ENCODE measurements at places on chromosomes 7 and 10.

GRCh38 chr10:122435212-122435827 is 19.1 kb upstream of the ARMS2 start:
- no peak for DNase-seq

- peak; percentile 38 for DNase-seq
Measured at GRCh38 chr7:42091461-42092291, 145.3 kb downstream of the GLI3 start.

GRCh38 chr7:81657551-81657950 is 112.3 kb downstream of the HGF start:
- DNase-seq: no peak

DNA sequence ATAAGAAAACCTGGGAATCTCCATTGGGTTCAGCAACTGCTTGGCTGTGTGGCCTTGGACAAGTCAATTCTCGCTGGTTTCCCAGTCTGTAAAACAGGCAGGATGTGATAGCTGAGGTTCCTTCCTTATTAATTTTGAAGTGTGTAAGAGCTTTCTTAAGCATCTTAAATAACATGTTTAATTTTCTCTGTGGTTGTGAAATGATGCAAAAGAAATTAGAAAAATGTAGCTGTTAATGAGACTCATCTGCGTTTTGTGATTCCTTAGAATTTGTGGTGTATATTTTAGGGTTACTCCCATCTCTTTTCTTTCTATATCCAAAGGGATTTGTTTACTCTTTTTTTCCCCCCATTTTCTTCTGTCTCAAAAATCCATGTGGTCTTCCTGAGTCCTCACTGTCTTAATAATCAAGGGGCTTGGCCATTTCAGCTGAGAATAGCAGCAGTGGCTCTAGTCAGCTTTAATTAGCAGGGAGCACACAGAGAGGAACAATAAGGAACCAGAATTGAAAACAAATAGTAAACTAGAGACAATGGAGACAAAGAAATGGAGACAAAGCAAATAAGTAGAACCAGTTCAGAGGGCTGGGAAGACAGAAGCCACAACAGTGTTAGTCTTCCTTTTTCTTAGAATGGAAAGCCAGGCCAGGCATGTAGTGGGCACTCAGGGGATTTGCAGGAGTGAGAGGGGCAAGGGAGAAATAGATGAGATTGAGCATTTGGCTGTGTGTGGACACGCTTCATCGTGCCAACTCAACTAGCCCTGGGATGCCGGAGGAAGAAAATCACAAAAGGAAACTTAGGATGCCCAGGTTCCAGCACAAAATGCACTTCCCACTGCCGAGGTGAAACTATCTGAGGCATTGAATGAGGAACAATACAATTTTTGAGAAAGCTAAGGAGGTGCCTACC is 93.9 kb downstream of the CHN2 start:
- DNase-seq: no peak

GRCh38 chr7:27793780-27794179 is 53.8 kb downstream of the TAX1BP1 start:
- DNase-seq: no peak

DNA sequence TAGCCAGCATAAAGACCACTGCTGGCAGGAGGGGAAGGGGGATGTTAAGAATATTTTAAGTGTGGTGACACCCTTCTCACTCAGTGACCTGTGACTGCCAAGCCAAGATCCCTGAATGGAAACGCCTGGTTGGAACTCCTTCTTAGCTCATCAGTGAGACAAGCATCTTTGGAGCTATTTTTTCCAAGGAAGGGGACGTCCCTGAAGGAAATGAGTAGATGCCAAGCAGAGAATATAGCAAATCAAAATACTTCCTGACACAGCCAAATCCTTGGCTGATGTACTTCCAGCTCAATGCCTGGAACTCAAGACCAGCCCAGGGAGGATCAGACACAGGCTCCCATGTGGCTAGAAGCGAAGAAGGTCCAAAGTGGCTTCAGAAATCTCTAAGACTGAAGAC is 82.2 kb downstream of the SORBS1 start:
- no peak for DNase-seq

DNA sequence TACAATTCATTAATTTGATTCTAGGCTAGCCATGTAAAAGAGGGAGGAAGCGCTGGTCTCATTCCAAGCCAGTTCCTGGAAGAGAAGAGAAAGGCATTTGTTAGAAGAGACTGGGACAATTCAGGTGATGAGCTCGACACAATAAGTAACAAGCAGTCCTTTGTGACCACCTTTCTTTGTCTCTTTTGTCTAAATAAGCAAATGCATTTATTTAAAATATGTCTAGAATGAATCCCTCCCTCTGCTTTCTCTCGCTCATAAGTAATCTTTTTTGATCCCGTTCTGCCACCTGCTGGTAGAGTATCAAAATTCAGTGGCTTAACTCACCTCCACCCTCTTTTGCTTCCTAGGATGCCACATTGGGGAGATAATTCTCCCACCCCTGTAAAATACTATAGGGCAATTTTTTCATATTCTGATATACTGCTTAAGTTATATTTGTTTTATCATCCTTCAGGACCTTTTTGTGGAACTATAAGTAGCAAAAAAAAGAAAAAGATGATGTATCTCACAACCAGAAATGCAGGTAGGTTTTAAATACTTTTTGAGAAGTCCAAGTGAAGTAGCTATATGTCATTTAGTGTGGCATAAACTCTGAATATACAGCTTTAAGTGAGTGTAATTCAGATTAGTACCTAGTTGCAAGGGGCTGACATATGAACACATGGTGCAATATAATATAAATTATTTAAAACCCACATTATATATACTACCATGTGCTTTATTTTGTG is 91.5 kb downstream of the GSDME start:
- DNase-seq: peak; percentile 47
